ENCODE measurements at places on chromosomes 6 and 20.

DNA sequence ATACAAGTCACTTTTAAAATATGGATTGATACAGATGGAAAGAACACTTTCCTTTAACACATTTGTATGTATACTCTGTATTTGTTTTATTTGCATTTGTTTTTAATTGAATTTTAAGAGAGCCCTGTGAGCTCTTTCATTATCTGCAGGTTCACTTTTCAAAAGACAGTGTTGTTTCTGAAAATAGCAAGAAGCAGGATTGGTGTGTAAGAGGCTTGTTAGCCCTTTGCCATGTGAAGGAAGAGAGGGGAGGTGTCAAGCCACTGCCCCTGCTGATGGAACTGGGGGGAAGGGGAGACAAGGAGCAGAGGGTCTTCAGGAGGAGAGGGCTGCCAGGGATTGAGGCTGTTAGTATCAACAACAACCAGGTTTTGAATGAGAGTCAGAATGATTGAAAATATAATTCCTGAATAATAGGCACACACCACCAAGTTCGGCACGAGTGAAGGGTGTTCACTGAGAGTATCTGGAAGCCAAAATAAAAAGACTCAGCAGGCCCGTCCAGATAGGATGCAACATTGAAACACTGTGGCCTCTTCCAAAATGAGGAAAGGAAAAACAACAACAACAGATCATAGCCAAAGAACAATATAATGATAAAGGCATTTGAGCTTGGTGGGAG, 12.6 kb upstream of the PBOV1 start:
- no peak for DNase-seq

- DNase-seq = no peak
Measured at GRCh38 chr20:20553541-20553940, 158.9 kb downstream of the RALGAPA2 start.

GRCh38 chr6:11392778-11393507, 144.6 kb upstream of the TMEM170B start:
- DNase-seq = peak; percentile 51

DNA sequence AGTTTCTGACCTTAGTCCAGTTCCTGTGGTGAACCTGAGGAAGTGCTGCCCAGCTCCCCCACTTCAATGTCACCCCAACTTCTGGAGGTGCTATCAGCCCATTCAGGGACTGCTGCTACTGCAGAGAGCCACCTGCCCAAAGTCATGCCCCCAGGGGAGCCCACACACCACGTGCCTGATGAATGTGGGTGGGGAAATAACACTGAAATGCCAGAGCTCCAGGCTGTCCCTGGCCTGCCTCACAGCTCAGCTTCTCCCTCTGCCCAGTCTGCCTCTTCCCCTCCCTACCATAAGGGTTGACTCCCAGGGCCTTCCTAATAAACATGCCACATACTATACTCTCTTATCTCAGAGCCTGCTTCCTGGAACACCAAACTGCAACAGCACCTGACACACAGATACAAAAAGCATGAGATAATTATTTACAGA, 276.4 kb upstream of the MOCS1 start:
- DNase-seq = no peak

GRCh38 chr6:56370127-56370540, 122.8 kb upstream of the COL21A1 start:
- no peak for DNase-seq

- no peak for DNase-seq
Measured at GRCh38 chr20:63499338-63499969, 571 bp upstream of the EEF1A2 start.

DNA sequence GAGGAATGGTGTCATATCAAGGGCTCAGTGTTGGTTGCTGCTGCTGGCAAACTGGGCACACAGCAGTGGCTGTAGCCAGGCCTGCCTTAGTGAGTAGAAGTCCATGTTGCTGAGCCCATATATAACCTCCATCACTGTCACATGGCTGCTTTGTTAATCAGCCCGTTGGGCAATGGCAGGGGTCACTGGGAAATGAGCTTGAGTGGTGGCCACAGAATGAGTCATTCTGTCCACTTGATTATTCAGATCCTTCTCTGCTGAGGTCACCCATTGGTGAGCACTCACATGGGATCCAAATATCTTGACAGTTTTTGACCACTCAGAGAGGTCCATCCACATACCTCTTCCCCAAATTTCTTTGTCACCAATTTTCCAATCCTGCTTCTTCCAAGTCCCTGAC, 898.9 kb upstream of the EYS start:
- DNase-seq = no peak

DNA sequence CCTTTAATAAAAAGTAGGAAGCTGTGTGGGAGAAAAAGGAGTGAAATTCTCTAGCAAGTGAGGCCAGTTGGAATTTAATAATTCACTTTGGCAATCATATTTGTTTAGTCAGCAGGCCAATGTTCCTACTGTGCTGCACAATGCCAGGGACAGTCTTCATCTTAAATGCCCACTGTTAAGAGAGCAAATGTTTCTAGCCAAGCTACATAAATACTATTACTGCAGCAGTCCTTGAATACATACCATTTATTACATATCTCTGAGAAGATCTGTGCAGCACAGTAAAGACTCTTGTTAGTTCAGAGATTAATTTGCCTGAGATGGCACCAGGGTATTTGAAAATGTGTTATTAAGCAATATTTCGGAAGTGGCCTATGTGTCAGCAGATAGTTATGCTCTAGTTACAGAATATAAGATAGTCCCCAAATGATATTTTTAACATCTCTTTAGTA, 105.4 kb downstream of the OGFRL1 start:
- DNase-seq = no peak

- no peak for DNase-seq
Measured at GRCh38 chr6:118523216-118523615, 24.9 kb upstream of the PLN start.

GRCh38 chr20:23513164-23513563, 22.2 kb downstream of the CST8 start:
- no peak for DNase-seq

DNA sequence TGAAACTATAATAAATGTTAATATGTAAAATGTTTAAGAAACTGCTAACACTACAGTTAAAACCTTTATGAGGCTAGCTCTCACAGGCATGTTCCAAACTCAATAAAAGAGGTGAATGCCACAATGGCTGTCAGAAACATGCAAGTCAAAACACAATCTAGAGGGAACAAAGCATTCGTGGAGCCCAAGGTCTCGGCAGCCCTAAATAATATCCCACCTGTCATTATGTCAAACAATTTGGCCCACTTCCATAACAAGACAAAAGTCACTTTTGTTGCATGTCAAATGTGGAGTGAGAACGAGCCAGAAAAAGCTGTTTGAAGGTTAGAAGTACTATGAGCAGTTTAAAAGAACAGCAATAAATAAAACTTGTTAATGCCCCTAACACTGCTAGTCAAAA, 181.9 kb downstream of the GMDS start:
- DNase-seq = no peak

DNA sequence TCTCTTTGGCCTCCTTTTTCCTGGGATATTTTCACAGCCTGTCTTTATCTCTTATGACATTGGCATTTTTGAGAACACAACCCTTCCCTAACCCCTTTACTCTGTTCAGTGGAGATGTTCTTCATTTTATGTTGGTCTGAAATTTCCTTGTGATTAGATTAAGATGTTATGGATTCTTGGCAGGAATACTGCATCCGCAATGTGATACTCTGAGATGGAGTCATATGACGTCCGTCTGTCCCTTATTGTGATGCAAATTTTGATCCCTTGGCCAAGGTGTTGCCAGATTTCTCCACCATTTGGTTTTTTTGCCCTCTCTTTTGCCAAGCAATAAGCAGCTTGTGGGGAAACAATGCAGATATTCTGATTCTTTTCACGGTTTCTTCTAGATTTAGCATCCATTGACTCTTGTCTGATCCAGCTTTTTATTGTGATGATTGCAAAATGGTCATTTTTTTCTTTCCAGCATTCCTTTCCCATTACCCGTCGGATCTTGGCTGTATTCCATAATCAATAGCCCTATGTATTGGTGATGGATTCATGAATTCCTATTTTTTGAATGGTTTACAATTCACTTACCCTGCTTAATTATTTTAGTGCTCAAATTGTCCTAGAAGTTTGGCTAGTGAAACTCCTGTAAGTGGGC, 85.1 kb downstream of the NCOA3 start:
- DNase-seq = no peak

GRCh38 chr6:39113788-39114187, 1.2 kb downstream of the SAYSD1 start:
- no peak for DNase-seq

DNA sequence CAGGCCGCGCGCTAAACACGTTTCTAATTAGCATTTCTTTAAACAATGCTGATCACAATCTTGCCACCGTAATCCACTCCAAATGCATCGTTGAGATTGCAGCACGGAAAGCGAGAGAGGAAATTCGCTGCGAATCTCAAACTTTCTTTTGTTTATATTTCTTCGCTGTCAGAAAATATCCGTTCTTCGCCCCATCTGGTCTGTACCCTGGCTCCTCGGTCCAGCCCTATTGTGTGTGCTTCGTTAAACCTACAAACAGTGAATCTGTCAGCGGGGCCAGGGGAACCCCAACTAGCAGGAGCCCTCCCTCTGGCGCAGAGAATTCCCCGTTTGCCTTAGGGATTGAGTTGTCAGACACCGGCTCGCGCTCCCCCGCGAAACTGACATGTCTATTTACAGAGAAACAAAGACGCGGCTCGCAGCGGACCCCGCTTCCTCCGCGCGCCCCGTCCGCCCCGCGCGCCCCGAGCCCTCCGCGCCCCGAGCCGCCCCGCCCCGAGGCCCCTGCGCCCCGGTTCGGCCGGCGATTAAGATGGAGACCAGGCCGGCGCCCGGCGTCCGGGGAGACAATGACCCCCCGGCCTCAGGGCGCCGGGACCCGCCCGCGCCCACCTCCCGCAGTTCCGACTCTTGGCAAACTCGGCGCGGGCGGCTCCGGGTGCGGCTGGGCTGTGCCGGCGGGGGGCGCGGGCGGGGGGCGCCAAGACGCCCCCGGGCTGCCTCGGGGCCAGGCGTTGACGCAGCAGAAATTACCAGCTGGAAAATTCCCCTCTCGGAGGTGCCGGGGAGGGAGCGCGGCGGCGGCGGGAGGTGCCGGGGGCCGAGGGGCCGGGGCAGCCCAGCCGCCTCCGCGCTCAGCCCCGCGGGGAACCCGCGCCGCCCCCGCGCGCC, 874 bp downstream of the ZBTB46 start:
- DNase-seq = no peak

DNA sequence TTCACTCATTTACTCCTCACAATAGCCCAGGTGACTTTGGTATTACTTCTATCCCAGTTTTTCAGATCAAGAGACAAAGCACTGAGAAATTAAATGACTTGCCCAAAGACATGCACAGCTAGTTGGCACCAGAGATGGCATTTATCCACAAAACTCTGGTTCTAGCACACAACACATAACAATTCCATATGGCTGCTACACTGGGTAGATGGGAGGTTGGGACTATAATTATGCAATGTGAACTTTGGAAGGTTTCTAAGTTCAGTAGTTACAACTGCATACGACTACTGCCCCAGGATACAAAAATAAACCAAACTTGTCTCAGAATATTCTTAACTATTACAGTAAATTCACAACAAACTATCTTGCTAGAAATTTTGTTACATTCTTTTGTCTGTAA, 54.2 kb upstream of the MLIP start:
- DNase-seq = no peak

GRCh38 chr6:137904822-137905617, 38.0 kb downstream of the TNFAIP3 start:
- peak; percentile 66 for DNase-seq

- DNase-seq = no peak
Measured at GRCh38 chr6:166660157-166660688, 33.2 kb upstream of the RPS6KA2 start.

- DNase-seq = peak; percentile 40
Measured at GRCh38 chr6:88983532-88983931, 20.1 kb upstream of the RNGTT start.

DNA sequence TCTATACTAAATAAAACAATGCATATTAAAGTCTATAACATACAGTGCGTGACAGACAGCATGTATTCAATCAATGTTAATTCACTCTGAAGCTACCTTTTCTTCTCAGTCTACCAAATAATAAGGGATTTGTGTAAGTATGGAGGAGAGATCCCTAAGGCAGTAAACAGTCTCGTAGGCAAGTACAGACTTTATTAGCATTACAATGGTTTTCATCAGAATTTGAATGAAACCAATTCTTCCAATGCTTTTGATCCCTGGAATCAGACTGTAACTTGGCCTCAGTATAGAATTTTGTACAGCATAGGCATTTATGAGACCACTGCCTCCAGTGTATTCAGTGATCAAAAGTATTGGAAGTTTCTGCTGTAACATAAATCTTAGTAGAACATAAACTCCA, 19.5 kb downstream of the LYRM4 start:
- no peak for DNase-seq

DNA sequence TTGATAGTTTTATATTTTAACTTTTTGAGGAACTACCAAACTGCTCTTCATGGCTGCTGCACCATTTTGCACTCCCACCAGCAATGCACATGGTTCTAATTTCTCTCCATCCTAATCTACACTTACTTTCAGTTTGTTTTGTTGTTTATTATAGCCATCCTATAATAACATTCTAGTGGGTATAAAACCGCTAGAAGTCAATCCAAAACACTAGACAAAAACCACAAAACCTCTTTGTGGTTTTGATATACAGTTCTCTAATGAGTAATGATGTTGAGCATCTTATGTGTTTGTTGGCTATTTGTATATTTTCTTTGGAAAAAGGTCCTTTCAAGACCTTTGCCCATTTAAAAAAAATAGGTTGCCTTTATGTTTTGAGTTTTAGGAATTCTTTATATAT, 5.6 kb downstream of the RPP21 start:
- no peak for DNase-seq

GRCh38 chr6:36605560-36606391, 11.6 kb downstream of the SRSF3 start:
- no peak for DNase-seq

DNA sequence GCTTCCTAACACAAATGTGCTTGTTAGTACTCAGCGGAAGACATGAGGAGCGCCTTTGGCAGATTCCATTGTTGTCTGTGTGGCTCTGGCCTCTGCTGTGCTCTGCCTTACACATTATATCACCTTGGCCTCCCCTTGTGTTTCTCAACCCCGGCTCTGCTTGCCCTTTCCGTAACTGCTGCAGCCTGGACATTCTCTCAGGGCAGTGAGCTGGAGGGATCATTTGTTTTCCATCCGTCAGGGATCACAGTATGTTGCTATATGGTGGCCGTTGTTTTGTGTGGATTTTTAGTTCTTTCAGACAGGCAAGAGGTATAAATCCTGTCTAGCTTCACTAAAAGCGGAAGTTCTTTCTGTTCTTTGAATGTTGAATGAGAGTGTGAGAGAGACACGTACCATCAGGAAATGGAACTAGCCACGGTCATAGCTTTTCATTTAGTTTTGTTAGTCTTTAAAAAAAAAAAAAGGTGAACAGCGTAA, 175.1 kb downstream of the JARID2 start:
- DNase-seq = no peak

GRCh38 chr6:43780293-43780692, 10.3 kb downstream of the VEGFA start:
- DNase-seq = no peak

- DNase-seq = no peak
Measured at GRCh38 chr6:113011801-113012200, 664.7 kb downstream of the RFPL4B start.
